ENCODE measurements at places on chromosomes 11 and 22.

DNA sequence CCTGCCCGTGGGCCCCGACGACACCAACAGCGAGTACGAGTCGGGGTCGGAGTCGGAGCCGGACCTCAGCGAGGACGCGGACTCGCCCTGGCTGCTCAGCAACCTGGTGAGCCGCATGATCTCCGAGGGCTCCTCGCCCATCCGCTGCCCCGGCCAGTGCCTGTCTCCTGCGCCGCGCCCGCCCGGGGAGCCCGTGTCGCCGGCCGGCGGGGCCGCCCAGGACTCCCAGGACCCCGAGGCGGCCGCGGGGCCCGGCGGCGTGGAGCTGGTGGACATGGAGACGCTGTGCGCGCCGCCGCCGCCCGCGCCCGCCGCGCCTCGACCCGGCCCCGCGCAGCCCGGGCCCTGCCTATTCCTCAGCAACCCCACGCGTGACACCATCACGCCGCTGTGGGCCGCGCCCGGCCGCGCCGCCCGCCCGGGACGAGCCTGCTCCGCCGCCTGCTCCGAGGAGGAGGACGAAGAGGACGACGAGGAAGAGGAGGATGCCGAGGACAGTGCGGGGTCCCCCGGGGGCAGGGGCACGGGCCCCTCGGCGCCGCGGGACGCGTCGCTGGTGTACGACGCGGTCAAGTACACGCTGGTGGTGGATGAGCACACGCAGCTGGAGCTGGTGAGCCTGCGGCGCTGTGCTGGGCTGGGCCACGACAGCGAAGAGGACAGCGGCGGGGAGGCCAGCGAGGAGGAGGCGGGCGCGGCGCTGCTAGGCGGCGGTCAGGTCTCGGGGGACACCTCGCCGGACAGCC is 3.8 kb downstream of the MAPK8IP2 start:
- no peak for DNase-seq

- DNase-seq: no peak
These were observed 180.5 kb downstream of the SHANK2 start for GRCh38 chr11:71071736-71072509.

- no peak for DNase-seq
These were observed 4.2 kb upstream of the HINFP start for GRCh38 chr11:119117004-119117706.

GRCh38 chr11:114130115-114130576 is 70.6 kb downstream of the ZBTB16 start:
- no peak for DNase-seq

DNA sequence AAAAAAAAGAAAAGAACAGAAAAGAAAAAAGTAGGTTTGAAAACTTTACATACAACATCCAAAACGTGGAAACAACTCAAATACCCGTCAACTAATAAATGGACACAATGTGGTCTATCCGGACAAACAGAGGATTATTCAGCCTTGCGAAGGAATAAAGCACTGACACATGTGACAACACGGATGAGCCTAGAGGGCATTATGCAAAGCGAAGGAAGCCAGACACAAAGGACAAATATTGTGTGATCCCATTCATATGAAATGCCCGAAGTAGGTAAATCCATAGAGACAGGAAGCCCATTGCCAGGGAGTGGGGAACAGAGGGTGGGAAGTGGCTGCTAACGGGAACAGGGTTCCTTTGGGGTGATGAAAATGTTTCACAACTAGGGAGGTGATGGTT is 11.8 kb downstream of the RFPL1 start:
- DNase-seq: no peak

Measured in CD4-positive, alpha-beta memory T cell (primary cell).